CD14-positive monocyte (primary cell): ENCODE measurements at places on chromosomes 3 and 15. TPM values are rescaled to one million over a fixed set of nuclear protein-coding genes. Genes with fewer than 3 reads are reported as not detected.

Gene C3orf70
- not detected for polyA plus RNA-seq

Gene RFTN1
- polyA plus RNA-seq: 28.0 TPM

Gene SKOR1
- polyA plus RNA-seq: 0.23 and 0.32 TPM in 2 replicates

Gene CCRL2
- polyA plus RNA-seq: 10.2 TPM

Gene LRRK1
- 1.7 TPM for polyA plus RNA-seq

Gene CFAP91
- polyA plus RNA-seq: not detected in 2 replicates

Gene LYZL4
- not detected in 2 replicates for polyA plus RNA-seq

Gene SLC9C1
- not detected for polyA plus RNA-seq

Gene THBS1
- polyA plus RNA-seq: 55.4 TPM
